ENCODE measurements at places on chromosomes 11 and 22.

GRCh38 chr22:28017859-28018258 lies 98.8 kb upstream of the PITPNB start:
- peaks cover 12% of the 10 kb centered on the region for H3K36me3 ChIP-seq
- no peak overlapping the region for H3K4me3 ChIP-seq
- H3K27ac ChIP-seq: no peak overlapping the region

DNA sequence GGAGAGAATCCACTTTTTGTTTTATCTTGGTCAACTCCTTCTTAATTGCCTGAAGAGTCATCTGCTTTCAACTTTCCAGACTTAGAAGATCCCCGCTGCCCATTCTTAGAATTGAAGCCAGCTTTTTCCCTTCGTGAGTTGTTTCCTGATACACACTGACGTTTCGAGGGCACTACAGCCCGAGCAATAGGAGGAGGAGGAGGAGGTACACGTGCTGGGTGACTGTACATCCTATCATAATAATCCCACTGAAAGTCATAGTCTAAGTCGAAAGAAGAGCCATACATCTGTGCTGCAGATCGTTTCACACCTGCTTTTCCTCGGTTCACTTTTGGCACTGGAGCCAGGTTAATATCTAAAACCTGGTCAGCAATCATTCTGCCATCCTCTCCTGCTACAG lies 606.1 kb downstream of the DLG2 start:
- DNase-seq: no peak
- H3K27ac ChIP-seq: no peak overlapping the region
- H3K4me1 ChIP-seq: no peaks in the 10 kb centered on the region
- no peaks in the 10 kb centered on the region for H3K36me3 ChIP-seq
- no peaks in the 10 kb centered on the region for H3K27me3 ChIP-seq

DNA sequence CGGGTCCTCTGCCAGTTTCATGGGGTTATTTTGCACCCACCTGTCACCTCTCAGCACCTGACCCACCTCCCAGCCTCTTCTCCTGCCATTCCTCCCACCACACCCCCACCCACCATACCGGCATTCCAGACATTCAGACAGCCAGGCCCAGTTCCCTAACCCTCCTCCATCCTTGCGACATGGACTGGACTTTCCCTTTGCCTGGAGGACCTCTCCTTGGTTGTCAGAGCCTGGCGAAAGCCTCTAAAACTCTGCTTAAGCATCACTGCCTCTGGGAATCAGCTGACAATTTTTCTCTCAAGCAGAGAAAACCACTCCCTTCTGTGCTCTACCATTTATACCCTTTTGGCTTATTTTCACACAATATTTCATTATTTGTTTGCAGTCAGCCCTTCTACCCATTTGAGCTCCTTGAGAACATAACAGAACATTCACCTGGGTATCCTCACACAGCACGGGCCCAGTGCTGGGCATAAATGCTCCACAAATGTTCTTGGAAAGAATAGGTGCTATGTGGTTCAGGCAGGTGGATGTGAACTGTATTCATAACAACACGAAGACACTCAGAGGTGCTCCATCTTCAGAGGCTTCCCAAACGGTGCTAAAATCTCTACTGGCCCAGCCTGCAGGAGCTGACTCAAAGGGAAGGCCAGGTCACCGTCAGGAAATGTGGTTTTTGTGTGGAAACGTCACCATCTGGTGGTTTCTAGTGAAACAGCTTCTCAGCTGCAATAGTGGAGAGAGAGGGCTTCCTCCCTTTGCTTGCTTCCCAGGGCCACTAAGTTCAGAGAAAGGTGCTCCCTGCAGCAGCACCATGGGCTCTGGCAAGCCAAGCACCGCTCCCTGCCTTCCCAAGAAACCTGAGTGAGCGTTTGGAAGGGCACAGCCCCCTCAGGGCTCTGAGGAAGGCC lies 10.4 kb downstream of the SPATA19 start:
- no peaks in the 10 kb centered on the region for H3K4me1 ChIP-seq
- peak; percentile 8 for DNase-seq
- H3K27me3 ChIP-seq: no peaks in the 10 kb centered on the region

DNA sequence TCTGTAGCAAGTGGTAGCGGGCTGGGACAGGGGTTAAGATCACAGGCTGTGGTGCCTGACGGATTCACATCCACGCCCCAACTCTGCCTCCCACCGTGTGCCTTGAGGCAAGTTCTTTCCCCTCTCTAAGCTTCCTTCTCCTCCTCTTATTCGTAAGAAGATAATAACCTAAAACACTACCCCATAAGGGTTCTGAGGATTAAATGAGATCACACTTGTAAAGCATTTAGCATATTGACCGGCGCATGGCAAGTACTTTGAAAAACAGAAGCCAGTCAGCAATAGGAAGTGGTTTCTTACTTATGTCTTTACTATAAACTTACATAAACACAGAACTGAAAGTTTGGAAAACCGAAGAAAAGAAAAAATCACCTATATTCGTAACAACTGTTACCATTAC lies 15.5 kb upstream of the LMO2 start:
- H3K4me1 ChIP-seq: peaks cover under 1% of the 10 kb centered on the region
- no peak overlapping the region for H3K27ac ChIP-seq
- H3K4me3 ChIP-seq: no peak overlapping the region
- H3K27me3 ChIP-seq: peaks cover 36% of the 10 kb centered on the region
- no peak for DNase-seq

GRCh38 chr11:134995741-134996140 lies 583.7 kb upstream of the B3GAT1 start:
- no peaks in the 10 kb centered on the region for H3K4me1 ChIP-seq
- no peaks in the 10 kb centered on the region for H3K36me3 ChIP-seq
- no peak for DNase-seq

DNA sequence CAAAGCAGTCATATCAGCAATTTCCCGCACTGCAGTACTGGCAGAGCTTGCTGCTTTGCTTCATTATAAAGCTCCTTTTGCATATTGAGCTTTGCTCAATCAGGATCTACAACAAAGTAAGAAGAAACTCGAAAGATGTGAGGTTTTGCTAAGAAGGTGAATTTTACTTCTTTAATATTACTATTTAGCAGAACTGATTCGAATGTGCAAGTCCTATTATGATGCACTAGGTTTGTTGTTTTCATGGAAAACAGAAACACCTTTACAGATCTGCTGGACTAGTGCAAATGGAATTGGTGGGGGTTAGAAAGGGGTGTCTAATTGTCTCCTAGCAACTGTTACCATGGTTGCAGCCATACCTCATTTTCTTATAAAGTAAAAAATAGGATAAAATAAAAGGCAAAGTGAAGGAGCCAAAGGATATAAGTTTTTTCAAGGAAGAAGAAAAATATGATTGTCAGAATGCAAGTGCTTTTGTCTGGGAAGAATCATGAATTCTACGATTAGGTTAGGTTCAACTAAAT lies 153.2 kb downstream of the MSANTD4 start:
- H3K27me3 ChIP-seq: no peaks in the 10 kb centered on the region
- H3K4me1 ChIP-seq: no peaks in the 10 kb centered on the region
- no peaks in the 10 kb centered on the region for H3K36me3 ChIP-seq
- no peak for DNase-seq

DNA sequence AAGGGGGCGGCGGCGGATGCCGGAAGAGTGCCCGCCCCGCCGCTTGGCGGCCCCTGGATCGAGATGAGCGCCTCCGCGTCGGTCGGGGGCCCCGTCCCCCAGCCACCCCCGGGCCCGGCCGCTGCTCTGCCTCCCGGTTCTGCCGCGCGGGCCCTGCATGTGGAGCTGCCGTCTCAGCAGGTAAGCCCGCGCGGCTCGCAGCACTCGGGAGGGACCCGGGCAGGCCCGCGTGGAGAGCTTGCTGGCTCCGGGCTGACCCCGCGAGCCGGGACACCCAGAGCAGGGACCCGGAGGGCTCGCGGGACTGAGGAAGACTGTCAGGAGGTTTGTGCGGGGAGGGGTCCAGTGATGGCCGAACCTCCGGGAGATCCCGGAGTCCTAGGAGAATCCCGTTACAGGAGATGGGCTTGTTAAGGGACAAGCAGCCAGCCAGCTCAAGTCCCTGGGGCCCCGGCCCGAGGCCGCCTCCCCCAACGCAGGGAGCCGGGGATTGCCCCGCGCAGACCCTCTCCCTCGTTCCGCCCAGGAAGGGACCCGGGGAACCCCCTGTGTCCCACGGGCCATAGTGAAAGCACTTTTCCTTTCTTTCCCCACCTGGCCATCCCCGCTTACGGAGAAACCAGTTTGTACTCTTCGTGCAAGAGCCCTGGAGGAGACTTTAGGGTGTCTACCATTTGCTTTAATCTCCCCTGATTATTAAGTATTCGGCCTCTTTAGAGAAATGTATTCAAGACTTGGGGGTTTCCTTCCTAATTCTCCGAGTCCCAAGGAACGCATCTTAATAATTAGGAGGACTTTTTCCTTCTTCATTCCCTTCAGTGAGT lies 547 bp downstream of the UVRAG start:
- peak overlapping the region; percentile 87 for H3K4me3 ChIP-seq
- H3K4me1 ChIP-seq: peaks cover 9% of the 10 kb centered on the region
- H3K27ac ChIP-seq: peak overlapping the region; percentile 40
- peak; percentile 73 for DNase-seq

- H3K36me3 ChIP-seq: no peaks in the 10 kb centered on the region
- no peak for DNase-seq
- no peak overlapping the region for H3K27ac ChIP-seq
- H3K4me3 ChIP-seq: no peak overlapping the region
- no peaks in the 10 kb centered on the region for H3K4me1 ChIP-seq
Observed at GRCh38 chr11:132528181-132528580, 1004.1 kb downstream of the OPCML start.

- peaks cover 24% of the 10 kb centered on the region for H3K4me1 ChIP-seq
- peak overlapping the region; percentile 51 for H3K27ac ChIP-seq
- no peak overlapping the region for H3K4me3 ChIP-seq
- no peaks in the 10 kb centered on the region for H3K27me3 ChIP-seq
- peaks cover 7% of the 10 kb centered on the region for H3K36me3 ChIP-seq
- DNase-seq: no peak
Observed at GRCh38 chr22:45788522-45788921, 116.9 kb downstream of the ATXN10 start.

DNA sequence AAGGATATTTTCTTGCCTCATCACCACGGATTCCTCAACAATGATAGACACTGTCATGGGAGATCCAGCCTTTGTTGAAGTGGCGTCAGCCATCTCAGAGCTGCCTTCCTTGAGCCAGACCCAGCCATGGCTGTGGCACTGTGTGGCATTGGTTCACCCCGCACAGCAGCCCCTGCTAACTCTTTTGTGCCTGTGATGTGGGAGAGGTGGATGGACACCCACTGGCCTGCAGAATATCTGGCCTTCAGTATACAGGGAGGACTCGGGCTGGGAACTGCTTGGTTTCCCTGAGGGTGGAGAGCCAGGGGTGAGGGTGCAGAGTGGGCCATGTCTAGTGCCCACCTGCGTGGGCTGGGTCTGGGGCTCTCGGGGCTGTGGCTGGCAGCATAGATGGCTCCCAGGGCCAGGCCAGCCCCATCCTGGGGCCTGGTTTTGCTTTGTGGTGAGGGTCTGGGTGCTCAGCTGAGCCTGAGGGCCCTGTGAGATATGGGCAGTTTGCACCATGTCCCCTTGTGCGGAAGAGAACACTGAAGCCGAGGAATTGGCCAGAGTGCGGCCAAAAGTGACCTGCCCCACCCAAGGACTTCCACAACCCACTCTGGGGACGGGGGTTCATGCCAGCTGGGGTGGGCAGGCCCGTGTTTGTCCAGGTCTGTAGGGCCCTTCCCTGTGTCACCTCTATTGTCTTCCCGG lies 6.1 kb downstream of the CLDN5 start:
- H3K4me3 ChIP-seq: no peak overlapping the region
- peaks cover 14% of the 10 kb centered on the region for H3K27me3 ChIP-seq
- H3K27ac ChIP-seq: no peak overlapping the region
- H3K4me1 ChIP-seq: peaks cover 2% of the 10 kb centered on the region

- H3K4me1 ChIP-seq: no peaks in the 10 kb centered on the region
- H3K27me3 ChIP-seq: peaks cover 3% of the 10 kb centered on the region
- H3K27ac ChIP-seq: no peak overlapping the region
- no peak for DNase-seq
- no peaks in the 10 kb centered on the region for H3K36me3 ChIP-seq
Observed at GRCh38 chr11:121412000-121412587, 40.0 kb upstream of the SORL1 start.

GRCh38 chr22:30325065-30325720 lies 1.5 kb downstream of the TBC1D10A start:
- H3K4me3 ChIP-seq: peak overlapping the region; percentile 98
- H3K36me3 ChIP-seq: peaks cover 21% of the 10 kb centered on the region
- H3K27me3 ChIP-seq: no peaks in the 10 kb centered on the region
- DNase-seq: peak; percentile 98
- peaks cover 28% of the 10 kb centered on the region for H3K4me1 ChIP-seq

- H3K27ac ChIP-seq: peak overlapping the region; percentile 89
- no peaks in the 10 kb centered on the region for H3K36me3 ChIP-seq
- DNase-seq: peak; percentile 77
- H3K27me3 ChIP-seq: peaks cover 8% of the 10 kb centered on the region
- no peak overlapping the region for H3K4me3 ChIP-seq
Observed at GRCh38 chr11:36249246-36249645, 40.0 kb downstream of the COMMD9 start.

GRCh38 chr11:119293461-119293860 lies 23.5 kb downstream of the MCAM start:
- no peak for DNase-seq
- H3K27ac ChIP-seq: no peak overlapping the region
- H3K36me3 ChIP-seq: peaks cover 55% of the 10 kb centered on the region
- no peaks in the 10 kb centered on the region for H3K27me3 ChIP-seq
- no peaks in the 10 kb centered on the region for H3K4me1 ChIP-seq
- H3K4me3 ChIP-seq: no peak overlapping the region

- no peaks in the 10 kb centered on the region for H3K4me1 ChIP-seq
- no peak overlapping the region for H3K4me3 ChIP-seq
- H3K27ac ChIP-seq: no peak overlapping the region
- peaks cover 4% of the 10 kb centered on the region for H3K27me3 ChIP-seq
- no peaks in the 10 kb centered on the region for H3K36me3 ChIP-seq
Observed at GRCh38 chr11:63417174-63417852, 47.7 kb downstream of the SLC22A9 start.

- DNase-seq: peak; percentile 97
- peak overlapping the region; percentile 67 for H3K4me3 ChIP-seq
- H3K36me3 ChIP-seq: peaks cover 86% of the 10 kb centered on the region
- H3K4me1 ChIP-seq: peaks cover 63% of the 10 kb centered on the region
Observed at GRCh38 chr11:57311109-57311936, 13.4 kb downstream of the TNKS1BP1 start.

DNA sequence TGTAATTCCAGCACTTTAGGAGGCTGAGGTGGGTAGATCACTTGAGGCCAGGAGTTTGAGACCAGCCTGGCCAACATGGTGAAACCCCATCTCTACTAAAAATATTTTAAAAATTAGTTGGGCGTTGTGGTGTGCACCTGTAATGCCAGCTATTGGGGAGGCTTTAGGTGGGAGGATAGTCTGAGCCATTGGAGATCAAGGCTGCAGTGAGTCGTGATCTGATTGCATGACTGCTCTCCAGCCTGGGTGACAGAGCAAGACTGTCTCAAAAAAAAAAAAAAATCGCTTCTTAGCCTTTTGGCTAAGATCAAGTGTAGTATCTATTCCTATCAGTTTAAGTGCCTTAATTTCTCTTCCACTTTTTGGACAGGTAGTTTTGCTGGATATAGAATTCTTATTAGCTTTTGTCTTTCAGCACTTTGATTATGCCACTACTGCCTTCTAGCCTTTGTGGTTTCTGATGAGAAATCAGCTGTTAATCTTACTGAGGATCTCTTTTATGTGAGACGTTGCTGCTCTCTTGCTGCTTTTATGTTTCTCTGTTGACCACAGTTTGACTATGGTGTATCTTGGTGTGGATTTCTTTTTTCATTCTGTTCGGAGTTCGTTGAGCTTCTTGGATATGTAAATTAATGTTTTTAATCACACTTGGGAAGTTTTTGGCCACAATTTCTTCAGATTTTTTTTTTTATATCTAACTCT lies 24.7 kb downstream of the CHEK1 start:
- H3K27me3 ChIP-seq: no peaks in the 10 kb centered on the region
- no peak for DNase-seq
- H3K27ac ChIP-seq: no peak overlapping the region
- H3K4me1 ChIP-seq: peaks cover 2% of the 10 kb centered on the region

- no peaks in the 10 kb centered on the region for H3K27me3 ChIP-seq
- no peaks in the 10 kb centered on the region for H3K36me3 ChIP-seq
Observed at GRCh38 chr22:32854351-32854804, 52.9 kb downstream of the TIMP3 start.

Data from mesenchymal stem cell (in vitro differentiated cells and primary cell).